ENCODE measurements at places on chromosomes 16 and 17.

DNA sequence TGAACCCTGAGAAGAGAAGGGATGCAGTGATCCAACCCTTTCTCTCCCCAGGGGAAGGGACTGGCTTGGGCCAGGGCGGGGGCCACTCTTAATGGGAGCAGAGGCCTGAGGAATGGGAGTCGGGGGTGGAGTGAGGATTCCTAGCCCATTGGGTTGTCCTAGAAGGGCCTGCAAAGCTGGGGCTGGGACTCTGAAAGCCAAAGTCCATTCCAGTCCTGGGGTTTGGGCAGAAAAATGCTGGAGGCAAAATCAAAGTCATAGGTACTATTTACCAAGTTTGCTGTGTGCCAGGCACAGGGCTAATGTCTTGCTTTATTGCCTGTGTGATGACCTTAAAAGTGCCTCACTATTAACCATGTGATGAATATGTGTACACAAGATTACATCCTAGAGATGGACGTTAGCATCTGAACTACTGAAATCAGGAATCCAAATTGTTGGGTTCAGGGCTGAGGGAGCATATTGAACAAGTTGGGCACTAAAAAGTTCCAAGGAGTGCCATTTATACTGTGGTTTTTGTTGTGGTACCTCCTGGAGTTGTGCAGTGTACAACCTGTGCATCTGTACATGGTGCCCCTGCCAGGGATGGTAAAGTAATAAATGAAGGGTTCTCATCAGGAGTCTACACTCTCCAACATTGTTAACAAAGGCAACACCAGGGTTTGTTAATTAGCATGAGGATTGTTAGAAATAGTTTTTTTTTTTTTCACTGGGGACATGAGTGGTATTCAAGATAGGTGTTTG, 84.4 kb upstream of the NKD1 start:
- DNase-seq = no peak

DNA sequence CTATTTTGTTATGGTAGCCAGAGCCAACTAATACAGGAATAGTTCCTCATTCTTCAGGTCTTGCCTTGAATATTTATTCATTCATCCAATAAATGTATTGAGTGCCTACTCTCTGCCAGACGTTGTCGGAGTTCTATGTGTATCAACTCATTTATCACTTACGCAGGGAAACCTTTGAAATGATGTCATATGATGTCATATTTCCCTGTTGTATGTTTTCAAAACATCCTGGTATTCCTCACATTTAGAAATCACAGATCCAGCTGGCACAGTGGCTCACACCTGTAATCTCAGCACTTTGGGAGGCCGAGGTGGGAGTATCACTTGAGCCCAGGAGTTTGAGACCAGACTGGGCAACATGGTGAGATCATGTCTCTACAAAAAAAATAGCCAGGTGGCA, 2.7 kb upstream of the NLE1 start:
- no peak for DNase-seq

DNA sequence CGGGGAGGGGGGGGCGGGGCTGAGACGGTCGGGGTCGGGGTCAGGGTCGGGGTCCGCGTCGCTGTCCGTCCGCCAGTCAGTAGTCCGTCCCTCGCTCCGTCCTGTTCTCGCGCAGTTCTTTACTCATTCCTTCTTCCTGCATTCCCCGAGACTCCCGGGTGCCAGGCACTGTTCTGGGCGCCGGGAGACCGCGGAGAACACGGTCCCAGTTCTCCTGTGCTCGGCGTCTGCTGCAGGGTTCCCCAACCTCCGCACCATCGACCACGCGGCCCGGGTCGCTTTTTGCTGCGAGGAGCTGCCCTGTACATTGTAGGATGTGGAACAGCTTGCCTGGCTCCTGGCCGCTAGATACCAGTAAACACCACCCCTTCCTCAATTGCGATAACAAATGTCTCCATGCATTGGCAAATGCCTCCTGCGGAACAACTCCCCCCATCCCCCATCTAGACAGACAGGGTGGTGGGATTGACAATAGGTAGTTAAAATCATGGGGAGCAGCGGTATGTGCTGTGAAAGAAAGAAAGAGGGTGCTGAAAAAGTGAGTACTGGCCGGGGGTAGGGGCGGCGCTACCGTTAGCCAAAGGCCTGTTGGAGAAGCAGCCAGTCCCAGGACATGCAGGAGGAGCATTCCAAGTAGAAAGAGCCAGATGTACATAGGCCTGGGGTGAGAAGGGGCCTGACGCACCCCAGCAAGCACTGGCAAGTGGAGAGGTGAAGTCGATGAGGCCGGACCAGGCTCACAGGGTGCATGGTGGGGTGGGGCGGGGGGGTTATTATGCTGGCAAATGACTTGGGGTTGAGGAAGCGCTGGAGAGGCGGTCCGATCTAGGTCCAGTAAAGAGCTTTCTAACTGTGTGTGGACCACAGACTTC, 631 bp downstream of the TRAF7 start:
- DNase-seq = no peak

DNA sequence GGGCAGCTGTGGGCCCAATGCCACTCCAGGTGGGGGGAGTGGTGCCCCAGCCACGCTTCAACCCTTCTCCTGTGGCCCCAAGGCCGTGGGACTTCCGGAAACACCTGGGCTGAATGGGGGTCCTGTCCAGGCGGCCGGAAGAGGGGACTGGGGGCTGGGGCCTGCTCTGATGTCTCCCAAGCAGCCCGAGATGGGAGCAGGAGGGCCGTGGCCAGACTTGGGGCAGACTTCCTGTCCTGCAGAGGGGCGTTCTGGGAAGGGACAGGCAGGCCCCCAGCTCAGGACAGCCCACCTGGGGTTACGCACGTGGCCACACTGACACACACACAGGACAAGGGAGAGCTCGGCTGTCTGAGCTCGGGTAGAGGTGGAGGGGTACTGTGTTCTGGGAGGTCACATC, 5.1 kb downstream of the HSD3B7 start:
- no peak for DNase-seq
